GM04503 (cell line): ENCODE measurements at places on chromosomes 11 and 22.
A peak's percentile ranks its signal among the peaks of the same experiment; 100 is the strongest.

DNA sequence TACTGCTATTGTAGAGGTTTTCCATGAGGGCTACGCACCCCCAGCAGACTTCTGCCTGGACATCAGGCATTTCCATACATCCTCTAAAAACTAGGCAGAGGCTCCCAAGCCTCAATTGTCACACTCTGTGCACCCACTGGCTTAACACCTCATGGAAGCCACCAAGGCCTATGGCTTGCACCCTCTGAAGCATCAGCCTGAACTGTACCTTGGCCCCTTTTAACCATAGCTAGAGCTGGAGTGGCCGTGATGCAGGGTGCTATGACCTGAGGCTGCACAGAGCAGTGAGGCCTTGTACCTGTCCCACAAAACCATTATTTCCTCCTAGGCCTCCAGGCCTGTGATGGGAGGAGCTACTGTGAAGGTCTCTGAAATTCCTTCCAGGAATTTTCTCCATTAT lies 33.9 kb downstream of the AAMDC start:
- no peak for DNase-seq

GRCh38 chr11:92489826-92490399 lies 265.3 kb downstream of the FAT3 start:
- no peak for DNase-seq

DNA sequence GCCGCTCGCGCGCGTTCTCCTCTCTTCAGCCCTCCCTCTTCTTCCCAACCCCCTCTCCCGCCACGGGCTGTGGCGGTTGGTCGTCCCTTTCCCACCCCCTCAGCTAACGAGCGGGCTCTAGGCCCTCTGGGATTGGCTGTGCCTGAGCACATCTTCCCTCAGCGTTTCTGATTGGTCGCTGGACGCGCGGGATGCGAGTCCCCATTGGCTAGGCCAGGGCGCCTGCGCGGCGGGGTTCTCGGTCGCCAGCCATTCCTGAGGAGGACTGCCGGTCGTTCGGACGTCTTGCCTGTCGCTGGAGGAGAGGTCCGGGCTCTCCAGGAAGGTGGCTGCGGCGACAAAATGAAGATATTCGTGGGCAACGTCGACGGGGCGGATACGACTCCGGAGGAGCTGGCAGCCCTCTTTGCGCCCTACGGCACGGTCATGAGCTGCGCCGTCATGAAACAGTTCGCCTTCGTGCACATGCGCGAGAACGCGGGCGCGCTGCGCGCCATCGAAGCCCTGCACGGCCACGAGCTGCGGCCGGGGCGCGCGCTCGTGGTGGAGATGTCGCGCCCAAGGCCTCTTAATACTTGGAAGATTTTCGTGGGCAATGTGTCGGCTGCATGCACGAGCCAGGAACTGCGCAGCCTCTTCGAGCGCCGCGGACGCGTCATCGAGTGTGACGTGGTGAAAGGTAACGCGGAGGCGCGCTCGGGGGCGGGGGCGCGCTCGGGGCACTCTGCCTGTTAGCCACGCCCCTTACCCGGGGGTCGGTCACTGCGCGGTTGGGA lies at the start of gene RBM14:
RBM14 (plus strand) TSS at position 252 of the 776 bp plus-strand sequence; CDS start at position 343, 91 bp downstream.
- DNase-seq: peak; percentile 94

- no peak for DNase-seq
These were observed 4274.9 kb upstream of the OR11H1 start for GRCh38 chr22:11253000-11253511.

- DNase-seq: no peak
These were observed 778 bp upstream of the PAK1 start for GRCh38 chr11:77474684-77475060.

DNA sequence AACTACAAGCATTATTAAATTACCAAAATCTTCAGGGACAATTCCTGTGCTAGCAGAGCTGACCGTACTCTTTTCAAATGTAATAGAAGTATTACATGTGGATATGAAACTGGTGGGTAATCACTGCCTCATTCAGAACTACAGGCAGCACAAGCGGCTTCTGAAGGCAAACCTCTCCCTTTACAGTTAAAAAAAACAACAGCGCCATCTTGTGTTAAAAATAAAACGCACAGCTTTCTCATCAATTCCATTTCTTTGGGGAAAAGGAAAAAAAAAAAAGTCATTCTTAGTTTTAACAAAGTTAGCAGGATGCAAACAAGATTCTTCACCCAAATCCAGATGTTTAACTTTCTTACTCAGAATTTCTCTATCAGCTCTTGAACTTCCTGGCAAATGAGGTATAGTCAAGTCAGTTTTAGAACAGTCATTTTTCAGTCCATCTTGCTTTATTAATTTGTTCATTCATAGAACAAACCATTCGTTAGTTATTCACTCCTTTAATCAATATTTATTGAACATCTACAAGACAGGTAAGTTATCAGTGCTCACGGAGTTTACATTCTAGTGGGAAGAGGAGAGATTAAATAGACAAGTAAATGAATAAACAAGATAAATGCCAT lies 331.8 kb upstream of the MPPED2 start:
- DNase-seq: no peak

- no peak for DNase-seq
These were observed 335.4 kb upstream of the NCAM1 start for GRCh38 chr11:112625814-112626213.

DNA sequence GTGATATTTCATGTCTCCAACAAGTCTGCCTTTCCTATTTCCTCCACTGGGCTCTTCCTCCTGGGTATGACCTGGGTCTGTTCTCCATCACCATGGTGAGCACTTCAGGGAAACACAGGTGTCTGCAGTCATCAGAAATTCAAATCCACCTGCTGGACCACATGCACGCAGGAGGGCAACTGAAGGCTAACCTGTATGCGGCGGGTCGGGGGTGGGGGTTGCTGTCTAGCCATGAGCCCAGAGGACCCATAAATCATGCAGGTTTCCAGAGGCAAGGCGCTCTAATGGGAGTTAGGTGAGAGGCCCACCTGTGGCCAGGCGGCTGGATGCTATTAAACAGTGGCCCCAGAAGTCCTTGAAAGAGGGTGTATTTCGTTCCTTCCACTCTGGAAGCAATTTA lies 11.1 kb upstream of the PAMR1 start:
- DNase-seq: no peak

GRCh38 chr11:115364896-115365295 lies 139.3 kb downstream of the CADM1 start:
- no peak for DNase-seq

GRCh38 chr11:79170321-79170720 lies 270.5 kb downstream of the TENM4 start:
- DNase-seq: no peak

- DNase-seq: no peak
These were observed 178.7 kb downstream of the SOX6 start for GRCh38 chr11:16177688-16178087.

GRCh38 chr11:133951327-133952198 lies 5.2 kb downstream of the IGSF9B start:
- peak; percentile 44 for DNase-seq

DNA sequence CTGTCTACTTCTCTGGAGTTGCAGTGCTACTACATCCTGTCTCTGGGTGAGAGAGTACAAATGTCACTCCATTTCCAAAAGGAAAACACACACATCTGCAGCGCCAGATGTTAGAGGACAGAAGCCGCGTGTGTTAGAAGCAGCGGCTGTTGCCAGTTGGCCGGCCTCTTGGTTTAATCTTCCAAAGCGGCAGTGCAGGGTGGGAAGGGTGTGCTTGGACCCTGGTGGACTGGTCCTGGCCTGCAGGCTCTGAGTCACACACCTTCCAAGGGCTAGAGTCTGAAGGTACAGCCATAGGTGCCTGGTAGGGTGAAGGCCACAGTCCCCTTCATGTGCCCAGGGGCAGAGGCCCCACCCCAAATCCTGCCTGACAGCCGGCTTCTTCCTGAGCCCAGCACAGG lies 99.8 kb downstream of the CTTN start:
- DNase-seq: no peak

DNA sequence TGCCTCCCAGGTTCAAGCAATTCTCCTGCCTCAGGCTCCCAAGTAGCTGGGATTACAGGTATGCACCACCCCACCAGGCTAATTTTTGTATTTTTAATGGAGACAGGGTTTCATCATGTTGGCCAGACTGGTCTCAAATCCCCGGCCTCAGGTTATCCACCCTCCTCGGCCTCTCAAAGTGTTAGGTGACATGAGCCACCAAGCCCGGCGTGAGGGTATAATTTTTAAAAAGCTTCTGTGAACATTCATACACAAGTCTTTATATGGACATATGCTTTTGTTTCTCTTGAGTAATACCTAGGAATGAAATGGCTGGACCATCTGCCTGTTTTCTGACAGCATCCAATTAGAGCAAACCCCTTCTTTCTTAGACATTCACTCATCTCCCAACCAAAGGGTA lies 14.3 kb upstream of the NAALAD2 start:
- no peak for DNase-seq

- no peak for DNase-seq
These were observed 53.8 kb downstream of the PKNOX2 start for GRCh38 chr11:125218336-125218735.

DNA sequence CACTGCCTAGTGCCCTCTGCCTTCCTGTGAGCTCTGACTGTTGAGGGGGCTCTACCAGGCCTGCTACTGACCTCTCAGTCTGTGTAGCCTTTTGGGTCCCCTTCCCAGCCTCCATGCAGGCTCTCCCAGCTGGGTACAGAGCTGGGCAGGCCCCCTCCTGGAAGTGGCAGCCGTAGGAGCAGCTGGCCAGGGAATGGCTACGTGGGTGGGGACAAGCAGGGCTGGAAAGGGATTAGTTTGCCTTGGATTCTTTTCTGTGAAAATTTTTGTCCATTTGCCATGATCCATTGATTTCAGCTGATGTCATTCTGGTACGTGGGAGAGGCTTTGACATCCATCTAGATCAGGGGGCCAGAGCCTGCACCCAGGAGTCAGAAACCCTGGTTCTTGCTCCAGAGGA lies 23.9 kb upstream of the NECTIN1 start:
- no peak for DNase-seq

DNA sequence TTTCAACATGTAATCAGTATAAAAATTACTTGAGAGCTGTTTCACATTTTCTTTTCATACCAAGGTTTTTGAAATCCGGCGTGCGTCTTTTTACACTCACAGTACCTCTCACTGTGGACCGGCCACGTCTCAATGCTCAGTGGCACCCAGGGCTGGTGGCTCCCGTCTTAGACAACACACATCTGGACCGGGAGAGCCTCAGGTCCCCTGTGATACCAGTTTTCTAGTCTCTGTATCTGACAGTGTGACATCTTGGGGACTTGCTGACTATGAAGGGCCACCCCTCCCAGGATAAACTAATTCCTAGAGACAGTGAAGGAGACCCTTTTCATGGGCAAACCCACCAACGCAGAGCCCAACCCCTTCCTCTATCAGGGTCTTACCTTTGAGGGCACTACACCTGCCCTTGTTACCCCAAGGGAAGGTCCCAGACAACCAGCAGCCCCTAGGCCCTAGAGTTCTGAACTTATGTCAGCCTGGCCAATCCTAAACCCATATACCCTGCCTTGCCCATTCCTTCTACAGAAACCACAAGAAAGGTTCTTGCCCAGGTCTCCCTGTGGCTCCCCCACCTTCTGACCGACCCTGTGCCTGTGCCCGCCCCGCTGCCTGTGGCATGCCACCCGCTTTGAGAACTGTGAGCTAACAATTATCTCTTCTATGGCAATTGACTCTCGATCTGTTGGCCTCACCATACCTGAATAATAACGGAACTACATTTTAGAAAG lies 6.1 kb upstream of the ASCL2 start:
- DNase-seq: no peak

DNA sequence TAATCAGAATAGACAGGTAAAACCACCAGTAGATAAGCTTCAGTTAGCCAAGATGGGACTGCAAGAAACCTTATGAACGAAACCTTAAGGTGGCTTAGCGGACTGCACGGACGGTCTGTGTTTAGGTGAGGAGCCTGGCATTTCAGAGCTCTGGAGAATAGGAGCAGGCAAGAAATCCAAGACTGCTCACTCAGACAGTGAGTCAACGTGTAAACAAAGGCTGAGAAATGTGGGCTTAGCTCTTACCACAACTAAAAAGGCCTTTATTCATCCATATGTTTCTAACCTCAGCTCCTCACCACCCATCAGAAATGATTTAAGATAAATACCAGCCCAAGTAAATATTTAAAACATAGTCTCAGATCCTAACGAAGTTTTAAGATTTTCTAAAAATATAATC lies 657.7 kb downstream of the OPCML start:
- peak; percentile 51 for DNase-seq

DNA sequence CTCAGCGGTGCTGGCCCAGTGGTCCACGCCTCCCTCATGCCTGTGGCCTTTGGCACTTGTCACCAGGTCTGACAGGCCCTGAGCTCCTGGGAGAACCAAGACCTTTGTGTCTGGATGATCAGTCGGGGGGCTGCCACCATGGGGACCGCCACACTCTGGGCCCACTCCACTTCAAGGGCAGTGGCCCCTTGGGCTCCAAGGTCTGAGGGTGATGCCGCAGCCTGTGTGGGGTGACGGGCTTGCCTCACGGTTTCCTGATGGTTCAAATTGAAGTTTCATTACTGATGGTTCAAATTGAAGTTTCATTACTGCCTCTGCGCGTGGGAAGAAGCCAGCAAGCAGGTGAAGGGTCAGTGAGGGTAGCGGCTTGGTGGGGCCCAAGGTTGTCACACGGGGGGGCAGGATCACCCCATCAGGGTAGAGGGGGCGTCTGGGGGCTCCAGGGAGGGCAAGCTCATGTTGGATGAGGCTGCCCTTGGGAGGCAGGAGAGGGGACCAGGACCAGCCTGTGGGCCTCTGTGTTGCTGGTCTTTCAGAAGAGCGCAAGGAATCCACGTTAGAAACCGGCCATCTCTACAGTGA lies 27.5 kb downstream of the TRMU start:
- no peak for DNase-seq

DNA sequence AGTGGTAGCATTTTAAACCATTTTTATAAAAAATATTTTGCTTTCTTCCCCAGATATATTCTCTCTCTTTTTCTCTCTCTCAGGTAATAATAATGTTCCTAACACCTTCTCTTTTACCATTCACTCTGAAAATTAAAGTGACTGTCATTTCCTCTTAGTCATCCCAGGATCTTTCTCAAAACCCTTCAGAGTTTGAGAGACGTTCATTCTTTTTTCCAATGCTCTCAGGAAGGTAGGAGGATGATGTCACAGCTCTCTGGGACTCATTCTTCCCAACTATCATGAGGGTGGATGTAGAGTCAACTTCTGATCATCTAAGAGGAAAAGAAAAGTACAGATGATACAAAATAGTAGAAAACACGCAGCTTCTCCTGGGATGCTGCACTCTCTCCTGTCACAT lies 60.2 kb upstream of the CRTAM start:
- no peak for DNase-seq

DNA sequence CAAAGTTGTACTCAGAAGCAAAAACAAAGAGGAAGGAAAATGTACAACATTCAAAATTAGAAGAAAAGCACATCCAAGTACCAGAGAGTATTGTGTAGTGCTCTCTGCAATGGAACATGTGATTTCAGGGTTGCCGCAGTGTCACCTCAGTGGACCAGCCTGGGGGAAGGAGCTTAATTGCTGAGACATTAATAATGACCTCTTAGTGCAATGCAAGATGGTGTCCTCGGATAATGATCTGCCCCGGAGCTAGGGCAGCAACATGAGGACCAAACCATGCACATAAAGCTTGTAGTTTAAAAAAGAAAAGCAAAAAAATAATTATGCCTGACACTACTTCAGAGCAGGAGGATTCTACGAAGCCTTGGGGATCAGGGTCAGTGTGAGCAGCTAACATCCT lies 11.3 kb upstream of the JHY start:
- DNase-seq: no peak

- DNase-seq: no peak
These were observed 155.7 kb downstream of the SNX19 start for GRCh38 chr11:130760515-130761125.
